GM23248 (cell line): ENCODE measurements at places on chromosomes 4 and X.

DNA sequence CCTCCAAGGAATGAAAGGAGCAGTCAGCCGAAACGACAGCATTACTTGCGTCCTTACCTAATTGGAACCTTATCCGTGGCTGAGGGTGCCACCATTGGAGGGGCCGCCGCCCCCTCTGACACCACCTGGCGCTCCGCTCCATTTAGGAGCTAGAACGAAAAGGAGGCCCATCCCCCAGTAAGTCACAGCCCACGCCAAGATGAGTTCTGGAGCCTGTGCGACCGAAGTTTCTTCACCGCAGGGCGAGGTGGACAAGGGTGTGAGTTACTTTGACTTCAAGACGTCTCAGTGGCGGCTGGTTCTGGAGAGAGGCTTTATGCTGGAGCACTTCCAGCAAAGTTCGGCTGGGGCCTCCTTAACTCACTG, 729 bp upstream of the IRF2 start:
- DNase-seq: peak; percentile 79

DNA sequence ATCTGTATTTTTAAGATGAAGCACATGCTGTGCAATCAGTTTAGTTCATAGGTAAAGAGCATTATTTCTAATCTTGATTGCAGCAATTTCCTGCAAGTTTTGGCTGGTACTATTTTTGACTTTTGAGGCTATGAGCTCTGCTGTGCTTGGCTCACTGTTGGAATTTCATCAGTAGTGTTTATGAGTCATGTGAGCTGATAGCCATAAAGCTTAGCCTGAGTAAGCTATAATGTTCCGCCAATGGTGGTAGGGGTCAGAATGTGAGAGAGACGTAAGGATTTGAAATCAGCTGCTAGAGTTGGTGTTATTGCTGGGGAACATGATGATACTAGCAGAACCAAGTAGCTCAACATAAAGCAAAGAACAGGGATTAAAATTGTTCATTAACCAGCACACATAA, 590.9 kb upstream of the GNPDA2 start:
- DNase-seq: peak; percentile 1

GRCh38 chrX:15854712-15855567, at the start of gene AP1S2:
Gene AP1S2 (minus strand): TSS chrX:15854813. CDS start chrX:15852524, 2,289 bp downstream.
- DNase-seq: peak; percentile 93

- DNase-seq: peak; percentile 86
Measured at GRCh38 chr4:87103691-87104187, 116.7 kb downstream of the KLHL8 start.

GRCh38 chr4:189304809-189305208, 635.9 kb upstream of the FRG1 start:
- DNase-seq: no peak
